Inflammatory macrophage (primary cell): ENCODE measurements at places on chromosomes 7 and 10.

- no peak for DNase-seq
These were observed 4.0 kb downstream of the RBP3 start for GRCh38 chr10:47351899-47352815.

DNA sequence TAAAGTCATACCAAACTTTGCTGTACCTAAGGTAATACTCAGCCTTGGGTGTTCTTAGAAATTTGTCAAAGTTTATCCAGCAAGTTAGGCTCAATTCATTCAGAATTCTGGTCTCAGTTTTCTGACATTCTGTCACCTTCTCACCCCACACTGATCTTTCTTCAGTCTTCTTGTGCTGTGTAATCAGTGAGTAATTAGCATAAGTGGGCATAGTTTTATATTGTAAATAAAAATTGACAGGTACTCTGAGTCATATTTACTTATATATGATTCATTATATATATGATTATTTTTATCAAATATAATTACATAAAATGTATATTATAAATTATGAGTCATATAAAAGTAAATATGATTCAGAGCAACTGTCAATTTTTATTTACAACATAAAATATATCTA, 170.9 kb upstream of the MAGI2 start:
- no peak for DNase-seq

- peak; percentile 59 for DNase-seq
These were observed 60.2 kb downstream of the ZNF277 start for GRCh38 chr7:112266595-112267270.

- DNase-seq = no peak
These were observed 21.0 kb upstream of the OPALIN start for GRCh38 chr10:96379758-96380157.

DNA sequence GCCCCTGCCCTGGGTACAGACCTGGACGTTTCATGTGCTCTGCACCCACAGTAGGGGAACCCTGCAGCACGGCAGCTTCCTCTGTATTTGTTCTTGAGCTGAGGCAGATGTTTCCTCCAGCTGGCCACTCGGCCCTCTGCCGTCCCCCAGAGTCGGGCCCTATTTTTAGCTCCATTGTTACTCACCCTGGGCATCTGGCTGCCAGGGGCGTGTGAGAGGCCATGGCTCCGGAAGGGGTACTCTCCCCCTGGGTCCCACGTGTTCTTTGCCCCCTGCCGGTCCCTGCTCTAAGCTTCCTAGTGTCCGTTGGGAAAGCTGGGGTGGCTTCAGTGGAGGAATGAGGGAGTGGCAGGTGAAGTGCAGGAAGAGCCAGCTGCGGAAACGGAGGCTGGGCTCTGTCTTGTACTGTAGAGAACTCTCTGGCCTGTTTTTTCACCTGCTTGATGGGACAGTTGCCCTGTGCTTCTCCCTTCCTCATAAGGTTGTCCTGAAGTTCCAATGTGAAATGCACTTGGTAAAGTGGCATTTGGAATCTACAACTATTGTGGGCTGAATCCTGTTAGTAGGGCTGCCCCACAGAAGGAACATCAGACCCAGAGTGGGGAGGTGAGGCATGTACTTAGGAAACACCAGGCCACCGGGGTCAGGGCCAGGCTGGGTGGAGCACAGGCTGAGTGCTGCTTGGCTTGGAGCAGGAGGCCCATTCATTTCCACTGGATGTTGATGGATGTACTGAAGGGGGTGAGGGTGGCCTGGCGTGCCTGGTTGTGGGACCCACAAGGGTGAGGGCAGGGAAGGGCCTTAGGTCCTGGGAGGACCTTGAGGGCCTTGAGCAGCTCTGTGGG, 30.6 kb downstream of the PALD1 start:
- DNase-seq = peak; percentile 34

GRCh38 chr7:7165372-7165771, 17.0 kb upstream of the C1GALT1 start:
- DNase-seq = no peak

DNA sequence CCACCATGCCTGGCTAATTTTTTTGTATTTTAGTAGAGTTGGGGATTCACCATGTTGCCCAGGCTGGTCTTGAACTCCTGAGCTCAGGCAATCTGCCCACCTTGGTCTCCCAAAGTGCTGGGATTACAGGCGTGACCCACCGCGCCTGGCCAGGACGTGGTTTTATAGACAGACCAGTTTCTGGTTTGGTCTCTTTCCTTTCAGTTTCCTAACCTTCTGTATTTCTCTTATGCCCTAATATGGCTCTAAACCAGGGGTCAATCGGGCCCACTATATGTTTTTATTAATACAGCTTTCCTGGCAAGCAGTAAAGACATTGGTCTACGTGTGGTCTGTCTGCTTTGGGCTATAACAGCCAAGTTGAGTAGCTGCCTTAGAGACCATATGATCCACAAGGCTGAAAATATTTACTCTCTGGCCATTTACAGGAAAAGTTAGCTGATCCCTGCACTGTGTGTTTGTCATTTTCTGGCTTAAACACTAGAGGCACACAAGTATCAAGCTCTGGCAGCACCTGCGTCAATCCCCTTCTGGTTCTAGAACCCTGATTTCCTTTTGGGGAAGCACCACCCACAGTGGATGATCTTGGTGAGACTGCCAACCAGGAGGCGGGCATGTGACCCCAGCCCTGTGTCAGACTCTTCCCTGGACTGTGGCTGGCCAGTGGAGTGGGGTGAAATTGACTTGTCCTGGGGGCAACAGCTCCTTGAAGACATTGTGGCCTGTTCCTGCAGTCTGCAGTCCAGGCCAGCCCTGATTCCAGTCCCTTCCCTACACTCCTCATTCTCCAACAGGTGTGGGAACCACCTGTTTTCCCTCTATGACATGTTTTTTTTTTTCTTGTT, 497.2 kb downstream of the PLXNA4 start:
- DNase-seq = no peak

DNA sequence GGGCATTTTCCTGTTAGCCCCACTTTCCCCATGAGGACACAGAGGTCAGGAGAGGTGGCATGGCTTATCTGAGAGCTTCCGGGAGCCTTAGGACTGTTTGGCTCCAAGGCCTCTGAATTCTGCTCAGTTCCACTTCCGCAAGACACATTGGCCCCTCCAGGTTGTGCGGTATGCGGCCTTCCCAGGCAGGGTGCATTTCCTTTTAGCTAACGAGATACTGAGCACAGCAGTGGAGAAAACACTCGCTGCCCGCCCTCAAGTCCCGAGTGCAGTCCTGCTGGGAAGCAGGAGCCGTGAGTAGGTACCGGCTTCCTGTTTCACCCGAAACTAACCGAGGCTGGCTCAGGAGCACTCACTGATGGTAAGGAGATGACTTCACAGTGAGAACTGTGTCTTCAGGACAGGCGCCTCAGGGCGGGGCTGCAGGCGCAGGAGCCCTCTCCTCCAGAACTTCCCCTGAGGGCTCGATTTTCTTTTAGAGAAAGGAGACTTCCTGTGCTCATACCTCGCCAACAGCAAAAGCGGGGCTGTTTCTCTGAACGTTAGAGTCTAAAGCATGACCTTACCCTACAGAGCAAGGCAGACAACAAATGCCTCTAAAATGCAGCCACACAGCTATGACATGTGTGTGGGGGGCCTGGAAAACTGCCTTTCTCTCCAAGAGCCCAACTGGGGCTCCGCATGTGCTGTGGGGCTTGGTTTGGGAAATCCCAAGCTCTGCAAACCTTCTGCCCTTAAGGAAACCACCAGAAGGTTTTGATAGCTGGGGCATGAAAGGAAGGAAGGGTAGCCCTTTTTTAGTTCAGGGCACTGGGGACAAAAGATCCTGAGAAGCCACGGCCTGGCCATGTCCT, 25.9 kb downstream of the RGS10 start:
- DNase-seq = peak; percentile 94

GRCh38 chr7:12031186-12031585, 179.9 kb upstream of the TMEM106B start:
- no peak for DNase-seq

DNA sequence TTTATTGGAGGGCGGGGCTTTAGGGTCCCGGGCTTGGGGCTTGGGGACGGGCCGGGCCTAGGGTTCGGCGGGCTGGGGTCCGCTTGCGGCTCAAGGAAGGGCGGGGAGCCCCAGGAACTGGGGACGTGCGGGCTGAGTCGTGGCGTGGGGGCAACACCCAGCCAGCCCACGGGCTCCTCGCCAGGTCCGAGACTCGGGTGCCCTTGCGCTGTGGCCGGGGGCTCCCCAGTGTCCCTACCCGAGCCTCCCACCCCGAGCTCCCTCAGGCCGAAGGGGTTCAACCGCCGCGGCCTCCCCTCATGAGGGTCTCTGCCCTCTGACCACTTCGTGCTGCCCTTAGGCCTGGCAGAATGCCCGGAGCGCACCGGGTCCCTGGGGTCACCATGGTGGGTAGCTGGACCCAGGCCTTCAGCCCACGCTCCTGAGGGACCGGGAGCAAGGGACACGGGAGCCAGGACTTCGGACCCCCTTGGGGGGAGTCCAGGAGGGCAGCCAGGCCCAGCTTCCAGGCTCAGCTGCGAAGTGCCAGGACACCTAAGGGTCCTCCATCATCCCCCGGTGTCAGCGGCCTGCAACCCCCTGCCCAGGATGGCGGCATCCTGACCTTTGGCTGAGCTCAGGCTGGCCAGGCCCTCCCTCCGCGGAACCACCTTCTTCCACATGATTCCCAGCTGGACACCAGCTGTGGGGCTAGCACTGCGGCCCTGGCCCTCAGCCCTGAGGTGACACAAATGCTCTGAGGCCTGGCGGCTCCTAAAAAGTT, 524 bp upstream of the FUOM start:
- no peak for DNase-seq

- no peak for DNase-seq
These were observed 95.2 kb upstream of the ZNF716 start for GRCh38 chr7:57354679-57355338.

DNA sequence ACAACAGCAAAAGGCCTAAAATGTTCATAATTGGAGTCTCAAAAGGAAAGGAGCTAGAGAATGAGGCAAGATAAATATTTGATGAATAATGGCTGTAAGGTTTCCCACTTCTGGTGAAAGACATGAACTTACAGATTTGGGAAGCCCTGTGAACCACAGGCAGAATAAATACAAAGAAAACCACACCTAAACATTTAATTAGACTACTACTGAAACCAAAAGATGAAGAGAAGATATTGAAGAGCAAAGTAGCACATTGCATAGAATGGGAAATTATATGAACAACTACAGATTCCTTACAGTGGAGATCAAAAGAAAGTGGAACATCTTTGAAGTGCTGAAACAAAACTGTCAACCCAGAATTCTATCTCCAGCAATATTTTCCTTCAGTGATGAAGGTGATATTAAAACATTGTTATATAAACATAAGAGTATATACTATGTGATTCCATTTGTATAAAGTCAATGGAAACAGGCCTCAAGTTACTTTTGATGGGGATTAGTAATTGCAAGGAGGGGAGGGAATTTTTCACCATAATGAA, 191.3 kb upstream of the KAT6B start:
- no peak for DNase-seq
